Activated CD4-positive, alpha-beta T cell treated with anti-CD3 and anti-CD28 coated beads, Interleukin-2, Interleukin-6, amounts not matched to agents 100 ng/mL and 50 ng/mL, durations not matched to agents 16 hours and 8 hours (primary cell): ENCODE measurements at places on chromosomes 16 and 17.

- DNase-seq, result no peak
Observed at GRCh38 chr16:4376126-4376892, 4.7 kb downstream of the VASN start.

DNA sequence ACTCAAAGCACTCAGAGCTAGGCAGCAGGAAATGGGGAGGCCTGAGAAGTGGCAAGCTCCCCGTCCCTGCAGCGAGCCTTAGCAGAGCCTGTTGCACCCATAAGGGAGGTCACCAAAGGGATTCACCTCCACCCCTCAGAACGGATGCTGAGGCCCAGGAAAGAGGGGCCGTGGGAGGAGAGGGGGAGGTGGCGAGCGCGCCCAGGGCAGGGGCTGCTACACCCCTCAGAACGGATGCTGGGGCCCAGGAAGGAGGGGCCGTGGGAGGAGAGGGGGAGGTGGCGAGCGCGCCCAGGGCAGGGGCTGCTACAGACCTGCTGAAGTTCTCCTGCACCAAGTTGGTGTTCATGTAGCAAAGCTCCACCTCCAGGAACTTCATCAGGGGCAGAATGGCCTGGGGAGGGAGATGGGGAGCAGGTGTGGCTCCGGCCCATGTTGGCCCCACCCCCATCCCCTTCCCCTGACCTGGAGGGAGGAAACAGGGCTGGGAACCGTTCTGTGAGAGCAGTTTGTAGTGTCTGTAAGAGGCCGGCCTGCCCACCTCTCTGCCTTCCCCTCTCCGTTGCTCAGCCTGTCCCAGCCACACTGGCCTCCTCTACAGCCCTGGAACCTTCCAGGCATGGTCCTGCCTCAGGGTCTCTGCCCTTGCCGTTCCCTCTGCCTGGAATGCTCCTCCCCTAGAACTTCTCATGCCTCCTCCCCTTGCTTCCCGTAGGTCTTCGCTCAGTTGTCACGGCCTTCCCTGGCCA lies 11.4 kb downstream of the UNC13D start:
- DNase-seq, result peak; percentile 42

DNA sequence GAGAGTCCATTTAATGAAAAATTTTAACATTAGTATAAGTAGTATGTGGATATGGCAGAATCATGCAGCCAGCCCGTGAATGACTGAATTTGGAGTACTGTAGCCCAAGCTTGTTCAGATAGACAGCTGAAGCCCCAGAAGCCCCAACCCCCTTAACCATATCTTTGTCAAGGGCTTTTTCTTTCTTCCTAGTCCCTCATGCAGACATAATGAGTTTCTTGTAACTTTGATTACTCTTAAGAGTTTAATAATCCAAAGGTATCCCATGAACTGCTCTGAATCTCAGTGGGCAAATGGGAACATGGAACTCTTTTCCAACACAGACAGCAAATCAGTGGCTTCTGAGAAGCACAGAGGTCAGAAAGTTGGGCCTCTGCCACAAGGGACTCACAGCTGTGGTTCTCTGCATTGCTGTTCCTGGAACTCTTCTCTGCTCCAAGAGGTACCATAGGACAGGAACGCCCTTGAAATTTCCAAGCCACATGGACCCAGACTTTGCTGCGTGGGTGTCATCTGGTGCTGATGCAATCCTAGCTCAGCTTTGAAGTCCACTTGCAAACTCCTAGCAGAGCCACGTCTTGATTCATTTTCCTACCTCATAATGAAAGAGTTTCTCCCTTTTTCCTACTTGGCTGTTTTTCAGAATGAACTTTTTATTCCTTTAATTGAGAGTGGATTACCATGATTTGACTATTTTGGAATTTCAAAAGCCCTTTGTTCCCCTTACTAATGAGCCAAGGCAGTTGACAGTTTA lies 18.1 kb downstream of the LYRM1 start:
- peak; percentile 27 for DNase-seq

DNA sequence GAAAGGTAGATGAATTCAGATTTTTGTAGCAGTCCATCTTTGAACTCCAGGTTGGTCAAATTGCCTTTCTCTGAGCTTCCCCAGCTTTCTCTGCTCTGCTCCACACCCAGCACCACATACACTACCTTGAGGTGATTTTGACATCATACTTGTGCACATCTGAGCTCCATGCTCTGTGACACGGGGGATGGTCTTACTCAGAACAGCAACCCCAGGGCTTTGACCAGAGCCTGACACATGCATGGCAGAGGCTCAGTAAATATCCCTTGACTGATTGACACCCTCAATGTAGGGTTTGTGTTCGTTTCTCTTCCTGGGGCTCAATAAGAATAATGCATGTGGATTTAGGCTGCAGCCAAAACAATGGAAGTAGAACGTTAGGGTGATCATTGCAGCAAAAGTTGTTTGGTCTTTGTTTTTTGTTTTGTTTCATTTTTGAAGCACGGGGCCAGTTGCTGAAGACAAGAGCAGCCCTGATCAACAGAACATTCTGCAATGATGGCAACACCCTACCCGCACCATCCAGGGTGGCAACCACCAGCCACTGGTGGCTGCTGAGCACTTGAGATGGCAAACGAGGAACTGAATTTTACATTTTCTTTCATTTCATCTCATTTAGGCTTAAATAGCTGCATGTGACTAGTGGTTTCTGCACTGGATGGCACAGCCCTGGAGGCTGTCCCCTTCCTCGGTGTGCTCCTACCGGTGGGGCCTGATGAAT lies 224.8 kb upstream of the TNRC6C start:
- no peak for DNase-seq

DNA sequence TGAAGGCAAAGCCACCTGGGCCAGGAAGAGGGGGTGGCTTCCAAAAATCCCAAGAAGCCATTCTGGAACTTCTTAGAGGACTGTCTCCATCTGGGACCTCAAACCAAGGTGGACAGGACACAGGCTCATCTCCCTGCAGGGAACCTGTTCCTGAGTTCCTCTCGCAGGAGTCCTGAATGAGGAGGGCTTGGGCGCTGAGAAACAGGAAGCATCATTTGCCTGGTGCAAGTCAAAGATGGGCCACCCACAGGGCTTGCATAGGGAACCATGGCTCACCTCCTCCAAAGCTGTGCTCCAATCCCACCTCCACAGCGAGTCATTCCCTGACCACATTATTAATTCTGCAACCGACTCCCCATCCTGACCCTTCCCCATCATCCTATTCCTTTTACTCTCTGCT lies 55.0 kb upstream of the RPL38 start:
- DNase-seq, result no peak

DNA sequence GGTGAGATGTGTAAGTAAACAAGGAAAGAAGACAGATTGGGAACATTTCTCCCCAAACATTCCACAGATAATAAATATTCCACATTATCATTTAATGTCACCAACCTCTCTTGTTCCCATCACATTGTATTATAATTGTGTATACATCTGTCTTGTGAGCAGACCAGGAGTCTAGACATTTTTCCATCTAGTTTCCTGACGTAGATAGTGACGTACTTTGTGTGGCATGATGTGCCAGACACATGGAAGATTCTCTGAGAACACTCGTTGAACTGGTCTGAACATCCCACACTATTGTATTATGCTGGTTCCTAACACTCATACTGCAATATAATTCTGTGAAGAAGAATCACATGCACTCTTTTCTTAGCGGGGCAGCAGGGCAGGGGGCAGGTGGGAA lies 34.0 kb downstream of the WSB1 start:
- no peak for DNase-seq

DNA sequence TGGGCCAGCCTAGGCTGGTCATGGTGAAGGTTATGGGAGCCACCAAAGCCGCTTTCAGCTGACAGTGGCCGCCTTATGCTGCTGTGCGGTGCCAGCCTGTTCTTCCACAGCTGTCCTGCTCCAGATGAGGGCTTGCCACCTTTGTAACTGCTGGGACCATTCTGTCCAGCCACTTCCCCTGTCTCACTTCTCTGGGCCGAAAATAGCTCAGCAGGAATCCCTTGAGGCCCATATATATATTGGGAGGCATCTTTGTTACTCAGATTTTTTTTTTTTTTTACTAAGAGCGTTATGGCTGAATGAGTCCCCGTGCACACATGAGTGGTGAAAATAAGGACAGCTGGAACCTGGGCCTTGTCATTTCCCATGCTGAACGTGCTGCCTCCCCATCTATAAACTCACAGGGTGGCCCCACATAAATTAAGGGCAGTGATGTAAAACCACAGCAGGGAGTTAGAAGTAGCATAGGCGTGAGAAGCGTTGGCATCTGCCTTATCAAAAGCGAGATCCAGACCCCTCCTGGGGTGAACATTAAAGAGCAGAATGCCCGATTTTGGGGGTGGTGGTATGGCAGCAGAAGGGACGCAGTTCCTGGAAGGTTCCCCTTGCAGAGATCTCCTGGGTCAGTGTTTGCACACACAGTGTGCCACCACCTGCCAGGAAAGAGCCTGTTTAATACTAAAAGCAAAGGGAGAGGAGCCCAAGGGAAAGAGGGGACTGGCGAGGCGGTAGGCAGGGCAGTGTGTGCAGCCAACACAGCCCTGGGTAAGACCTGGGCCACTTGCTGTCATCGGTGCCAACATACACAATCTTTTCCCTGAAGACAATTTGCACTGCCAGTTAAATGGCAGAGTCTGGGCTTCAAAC lies 57.8 kb downstream of the USP43 start:
- no peak for DNase-seq

DNA sequence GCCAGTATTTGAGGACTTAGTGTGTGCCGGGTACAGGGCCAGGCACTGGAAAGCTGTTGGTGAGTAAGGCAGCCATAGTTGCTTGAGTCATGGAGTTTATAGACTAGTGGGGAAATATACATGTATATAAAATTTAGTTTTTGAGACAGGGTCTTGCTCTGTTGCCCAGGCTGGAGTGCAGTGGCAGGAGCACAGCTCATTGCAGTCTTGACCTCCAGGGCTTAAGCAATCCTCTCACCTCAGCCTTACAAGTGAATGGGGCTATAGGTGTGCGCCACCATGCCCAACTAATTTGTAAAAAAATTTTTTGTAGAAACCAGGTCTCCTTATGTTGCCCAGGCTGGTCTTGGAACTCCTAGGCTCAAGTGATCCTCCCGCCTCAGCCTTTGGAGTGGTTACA lies 2.4 kb downstream of the PDP2 start:
- no peak for DNase-seq
